ENCODE measurements at places on chromosomes 2 and 18.

GRCh38 chr2:162574615-162575452, 230.9 kb downstream of the GCA start:
- no peak for DNase-seq

DNA sequence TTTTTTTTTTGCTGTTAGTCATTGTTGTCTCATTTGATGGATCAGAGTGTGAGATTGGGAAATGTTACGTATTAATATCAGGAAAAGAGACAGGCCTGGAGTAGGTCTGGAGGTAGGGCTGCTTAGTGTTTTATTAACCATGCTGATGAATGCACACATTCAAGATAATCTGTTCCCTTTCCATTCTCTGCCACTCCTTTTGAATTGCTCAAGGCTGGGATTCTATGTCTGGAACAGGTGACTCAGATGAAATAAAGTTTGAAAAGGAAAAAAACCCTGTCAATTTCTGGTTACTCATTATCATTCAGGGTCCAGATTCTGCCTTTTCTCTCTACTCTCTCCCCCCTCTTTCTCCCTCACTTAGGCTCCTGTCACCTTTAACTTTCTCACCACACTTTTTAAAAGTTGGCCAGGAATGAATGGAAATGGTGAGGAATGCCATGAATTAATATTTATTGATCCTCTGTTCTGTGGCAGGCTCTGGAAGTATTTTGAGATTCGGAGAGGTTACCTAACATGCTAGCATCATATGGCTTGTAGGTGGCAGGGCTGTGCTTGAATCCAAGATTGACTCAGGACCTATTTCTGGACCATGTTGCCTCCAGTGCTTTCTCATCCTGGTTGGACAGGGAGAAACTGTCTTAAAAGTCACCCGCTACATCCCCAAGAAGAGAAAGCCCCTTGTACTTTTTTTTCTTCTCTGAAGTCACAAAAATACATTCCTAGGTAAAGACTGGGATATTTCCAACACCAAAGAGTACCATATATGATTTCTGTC, 40.2 kb downstream of the MAP4K4 start:
- no peak for DNase-seq

DNA sequence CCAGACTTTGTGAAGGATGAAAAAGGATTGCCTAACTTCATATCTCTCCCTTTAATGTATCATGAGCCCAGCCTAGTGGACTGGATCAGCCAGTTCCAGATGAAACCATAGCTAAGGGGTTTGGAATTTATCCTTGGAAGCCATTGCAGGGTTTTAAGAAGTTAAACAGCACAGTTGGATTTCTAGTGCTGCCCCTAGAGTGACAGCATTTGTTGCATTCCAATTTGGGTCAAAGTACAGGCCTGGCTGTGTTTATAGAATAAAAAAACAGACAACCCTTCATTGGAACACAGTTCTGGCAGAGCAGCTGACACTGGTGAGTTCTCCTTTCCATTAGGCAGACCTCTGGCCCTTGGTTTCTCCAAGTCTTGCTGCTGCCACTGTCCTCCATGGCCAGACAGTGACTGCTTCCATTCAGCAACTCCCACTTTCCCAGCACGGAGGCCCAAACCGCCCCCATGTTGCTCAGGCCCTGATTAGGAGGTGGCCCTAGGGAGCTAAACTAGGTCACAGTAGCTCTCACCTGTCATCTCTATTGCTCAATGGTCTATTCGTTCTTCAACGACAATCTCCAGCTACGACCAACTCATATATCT, 8.0 kb downstream of the GPR39 start:
- no peak for DNase-seq

GRCh38 chr2:227374158-227374557, 4.9 kb downstream of the TM4SF20 start:
- peak; percentile 20 for DNase-seq

DNA sequence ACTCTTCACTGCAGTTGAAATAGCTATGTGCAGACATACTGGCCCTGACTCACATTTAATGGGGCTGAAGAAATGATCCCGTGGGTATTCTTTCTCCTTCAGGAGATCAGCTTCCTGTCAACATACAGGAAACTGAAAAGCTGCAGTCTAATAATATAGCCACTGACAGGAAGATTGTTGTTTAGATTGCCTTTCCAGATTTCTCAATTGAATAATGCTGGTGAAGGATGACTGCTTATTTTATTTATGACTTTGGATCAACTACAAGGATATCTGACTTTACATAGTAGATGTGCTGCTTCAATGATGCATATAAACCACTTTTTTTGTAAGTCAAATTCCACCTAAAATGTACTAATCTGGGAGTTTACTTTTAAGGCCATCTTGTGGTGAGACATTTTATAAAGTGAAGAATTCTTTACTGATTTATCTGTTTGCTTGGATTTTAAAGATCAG, 93.4 kb upstream of the MAP4K3 start:
- DNase-seq, result no peak

- no peak for DNase-seq
These were observed 110.5 kb downstream of the TSN start for GRCh38 chr2:121865914-121866313.

DNA sequence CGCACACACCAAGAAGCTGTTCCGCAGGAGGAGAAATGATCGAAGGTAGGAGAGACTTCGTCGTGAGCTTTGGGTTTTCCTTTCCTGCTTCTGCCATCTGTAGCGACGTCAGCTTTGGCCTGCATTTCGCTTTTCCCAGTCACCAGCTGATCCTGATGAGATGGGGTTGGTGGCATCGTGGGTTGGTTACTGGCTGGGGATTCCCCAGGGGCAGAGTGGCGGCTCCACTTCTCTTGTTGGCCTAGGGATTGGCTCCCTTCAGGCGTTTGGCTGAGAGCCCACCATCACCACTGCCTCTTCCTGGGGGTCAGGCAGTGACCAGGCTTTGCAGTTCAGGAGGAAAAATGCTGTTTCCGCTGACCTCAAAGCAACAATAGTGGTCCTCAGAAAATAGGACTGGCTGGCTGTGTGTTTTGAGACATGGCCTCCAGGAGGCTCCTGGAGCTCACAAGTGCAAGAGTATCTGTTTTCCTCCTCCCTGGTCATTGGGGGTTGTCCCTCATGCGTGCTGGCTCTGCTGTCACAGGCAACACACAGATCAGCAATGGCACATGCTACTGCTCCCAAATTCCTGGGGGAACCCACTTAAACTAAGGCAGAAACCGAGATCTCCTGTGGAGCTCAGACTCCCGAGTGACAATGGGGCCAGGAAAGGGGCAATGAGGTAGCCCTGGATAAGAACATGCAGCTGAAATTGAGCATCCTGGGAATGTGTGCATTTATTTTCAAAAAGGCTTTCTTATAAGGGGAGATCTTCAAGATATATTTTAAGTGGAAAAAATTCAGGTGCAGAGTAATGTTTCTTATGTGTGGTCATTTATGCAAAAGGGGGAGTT, 173.0 kb downstream of the CTIF start:
- no peak for DNase-seq

GRCh38 chr2:27831279-27832050, 58.7 kb downstream of the RBKS start:
- no peak for DNase-seq

- no peak for DNase-seq
These were observed 124.8 kb downstream of the SCG2 start for GRCh38 chr2:223477318-223477717.

DNA sequence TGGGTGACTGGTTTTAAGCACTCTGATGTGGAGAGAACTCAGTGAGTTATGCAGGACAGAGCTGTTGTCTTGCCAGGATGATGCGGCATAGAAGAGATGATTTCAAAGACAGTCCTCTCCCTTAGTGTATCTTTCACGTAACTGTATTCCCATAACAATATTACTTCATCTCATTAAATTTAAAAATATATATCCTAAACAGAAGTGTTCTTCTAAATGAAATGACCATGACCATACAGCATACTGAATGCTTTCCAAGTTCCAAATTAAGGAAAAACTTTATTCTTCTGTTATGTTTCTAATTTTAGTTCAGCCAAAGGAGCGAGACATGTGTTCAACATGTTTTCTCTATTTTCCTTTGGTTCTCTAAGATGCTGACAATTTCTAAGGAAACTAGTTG, 600.1 kb upstream of the FSHR start:
- no peak for DNase-seq

DNA sequence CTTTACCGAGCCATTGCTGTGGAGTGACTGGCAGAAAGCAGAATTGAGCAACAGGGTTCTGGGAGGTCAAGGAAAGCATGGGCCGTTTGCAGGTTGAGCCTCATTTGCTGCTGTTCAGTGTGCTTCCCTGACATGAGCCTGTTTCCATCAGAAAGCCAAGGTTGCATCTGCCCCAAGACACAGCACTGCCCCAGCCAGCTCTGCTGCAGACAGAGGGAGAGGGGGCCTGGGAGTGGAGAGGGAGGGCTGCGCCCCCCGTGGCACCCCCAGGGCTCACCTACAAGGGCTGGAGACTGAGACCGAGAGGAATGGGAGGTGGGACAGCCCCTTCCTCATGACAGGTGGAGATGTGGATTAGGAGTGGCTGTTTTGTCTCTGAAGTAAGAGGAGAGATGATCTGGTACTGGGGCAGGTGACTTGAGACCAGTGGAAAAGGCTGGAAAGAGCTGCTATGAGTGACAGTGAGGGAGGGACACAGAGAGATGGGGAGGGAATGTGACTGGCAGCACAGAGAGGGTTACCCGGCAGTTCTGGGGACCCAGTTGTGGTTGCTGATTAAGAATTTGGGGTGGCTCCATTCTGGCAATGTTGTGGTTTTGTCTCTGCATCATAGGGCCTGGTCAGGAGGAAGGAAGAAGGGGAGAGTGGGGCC, 218.0 kb downstream of the DYSF start:
- no peak for DNase-seq

DNA sequence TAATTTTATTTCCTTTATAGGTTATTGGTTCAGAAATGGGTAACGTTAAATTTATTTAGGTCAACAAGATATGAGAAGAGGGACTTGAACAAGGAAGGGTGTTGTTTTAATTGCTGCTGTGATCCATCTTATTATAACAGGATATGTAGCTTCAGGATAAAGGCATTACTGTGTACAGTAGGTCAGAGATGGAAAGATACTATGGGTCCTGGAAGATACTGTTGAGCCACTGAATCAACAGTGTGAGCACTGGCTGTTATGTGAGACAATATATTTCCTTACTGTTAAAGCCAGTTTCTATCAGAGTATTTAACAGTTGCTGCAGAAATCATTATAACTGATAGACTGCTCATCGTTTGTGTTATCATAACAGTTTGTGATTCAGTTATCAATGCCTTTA, 414.7 kb downstream of the THSD7B start:
- no peak for DNase-seq

GRCh38 chr2:238137885-238138284, 583 bp upstream of the KLHL30 start:
- no peak for DNase-seq

- no peak for DNase-seq
These were observed 910.4 kb upstream of the GYPC start for GRCh38 chr2:125745514-125745913.

DNA sequence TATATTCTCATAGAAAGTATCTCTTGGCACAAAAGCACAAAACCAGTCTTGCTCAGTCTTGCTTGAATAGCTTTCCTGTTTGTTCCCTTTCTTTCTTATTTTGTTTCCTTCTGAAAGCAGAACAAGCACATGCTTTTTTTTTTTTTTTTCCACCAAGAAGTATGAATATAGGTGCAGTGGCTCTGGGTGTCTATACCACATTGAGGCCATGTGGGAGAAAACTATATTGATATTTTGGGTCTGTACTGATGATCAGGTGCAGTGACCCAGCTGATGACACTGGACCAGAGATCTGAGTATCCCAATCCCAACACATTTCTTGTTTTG, 28.7 kb downstream of the GEMIN6 start:
- DNase-seq, result no peak

DNA sequence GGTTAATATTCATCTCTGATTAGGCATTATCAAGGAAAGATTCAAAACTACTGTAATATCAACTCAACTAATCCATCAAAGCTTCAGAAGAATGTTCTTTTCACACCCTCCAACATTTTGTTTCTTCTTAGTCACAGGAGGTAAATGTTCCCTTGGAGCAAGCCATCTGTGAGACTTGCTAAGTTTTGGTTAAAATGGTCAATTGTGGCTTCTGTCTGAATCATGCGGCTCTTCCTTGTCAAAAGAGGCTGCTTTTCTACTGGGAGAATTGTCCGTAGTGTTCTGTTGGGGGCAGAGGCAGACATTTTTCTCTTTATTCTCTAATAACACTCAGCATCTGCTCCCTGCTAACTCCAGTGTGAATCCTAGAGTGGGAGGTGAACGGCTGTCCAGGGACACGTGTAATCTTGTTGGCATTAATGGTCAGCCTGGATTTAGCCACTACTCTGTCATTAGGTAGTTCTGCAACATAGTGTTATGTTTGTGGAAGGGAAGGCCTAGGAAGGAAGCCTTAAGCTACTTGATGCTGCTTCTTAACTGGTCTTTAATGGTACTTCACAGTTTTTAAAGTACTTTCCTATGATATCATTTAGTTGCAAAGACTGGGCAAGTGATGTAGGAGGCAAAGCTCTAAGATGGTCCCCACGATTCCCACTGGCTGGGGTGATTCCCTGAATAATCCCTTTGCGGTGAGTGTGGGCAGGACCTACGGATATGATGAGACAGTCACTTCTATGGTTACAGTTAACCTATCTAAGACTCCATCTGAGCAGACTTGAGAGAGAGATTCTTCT, 22.6 kb upstream of the FAP start:
- DNase-seq, result no peak

GRCh38 chr18:45657357-45658335, 42.4 kb downstream of the SLC14A2 start:
- DNase-seq, result no peak

DNA sequence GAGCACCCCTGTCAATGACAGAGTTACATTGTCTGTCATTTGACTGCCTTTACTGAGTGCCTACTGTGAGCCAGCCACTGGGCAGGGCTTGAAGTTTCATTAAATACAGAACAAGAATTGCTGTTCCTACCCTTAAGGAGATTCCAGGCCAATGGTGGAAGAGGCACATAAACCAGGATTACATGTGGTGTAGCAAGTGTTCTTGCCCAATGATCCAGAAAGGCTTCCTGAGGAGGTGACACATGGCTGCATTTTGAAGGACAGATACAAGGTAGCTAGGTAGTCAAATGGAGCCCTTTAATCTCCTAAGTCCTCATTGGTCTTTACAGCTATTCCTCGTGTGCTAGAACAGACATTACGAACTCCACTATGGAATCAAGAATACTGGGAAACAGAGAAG, 312.7 kb downstream of the ETAA1 start:
- no peak for DNase-seq

DNA sequence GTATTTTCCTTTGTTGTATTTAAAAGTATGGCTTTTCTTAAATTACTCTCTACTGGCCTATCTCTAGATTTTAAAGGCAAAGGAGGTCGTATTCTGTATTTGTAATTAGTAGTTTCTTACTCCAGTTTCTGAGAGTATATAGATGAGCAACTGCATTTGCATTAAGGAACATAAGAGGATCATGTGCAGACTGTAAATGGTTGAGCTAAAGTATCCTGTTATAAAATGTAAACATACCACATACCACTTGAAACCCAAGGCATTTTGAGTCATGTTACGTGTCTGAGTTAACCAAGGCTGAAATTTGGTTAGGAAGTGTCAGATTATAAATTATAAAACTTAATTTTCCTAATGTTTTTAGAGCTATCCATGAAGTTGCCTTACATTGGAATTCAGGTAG, 76.3 kb downstream of the GPD2 start:
- DNase-seq, result no peak
